ENCODE measurements at places on chromosomes 1 and 21.

DNA sequence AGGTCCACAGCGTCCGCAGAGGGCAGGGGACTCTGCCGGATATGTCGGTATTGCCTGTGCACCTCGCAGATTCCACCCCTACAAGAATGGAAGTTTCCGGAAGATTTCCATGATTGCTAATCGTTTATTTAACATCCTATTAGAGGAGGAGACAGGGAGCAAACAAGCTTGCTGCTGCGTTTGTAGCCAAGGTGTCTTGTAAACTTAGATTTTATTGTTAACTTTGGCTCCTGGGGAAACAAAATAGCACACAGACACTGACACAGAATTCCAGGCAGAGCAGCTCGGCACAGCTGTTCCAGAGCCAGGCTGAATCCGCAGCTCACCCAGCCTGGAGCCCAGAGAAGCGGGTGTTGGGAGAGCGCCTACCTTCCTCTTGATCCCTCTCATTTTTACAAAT lies 75.7 kb downstream of the AJAP1 start:
- DNase-seq = no peak

DNA sequence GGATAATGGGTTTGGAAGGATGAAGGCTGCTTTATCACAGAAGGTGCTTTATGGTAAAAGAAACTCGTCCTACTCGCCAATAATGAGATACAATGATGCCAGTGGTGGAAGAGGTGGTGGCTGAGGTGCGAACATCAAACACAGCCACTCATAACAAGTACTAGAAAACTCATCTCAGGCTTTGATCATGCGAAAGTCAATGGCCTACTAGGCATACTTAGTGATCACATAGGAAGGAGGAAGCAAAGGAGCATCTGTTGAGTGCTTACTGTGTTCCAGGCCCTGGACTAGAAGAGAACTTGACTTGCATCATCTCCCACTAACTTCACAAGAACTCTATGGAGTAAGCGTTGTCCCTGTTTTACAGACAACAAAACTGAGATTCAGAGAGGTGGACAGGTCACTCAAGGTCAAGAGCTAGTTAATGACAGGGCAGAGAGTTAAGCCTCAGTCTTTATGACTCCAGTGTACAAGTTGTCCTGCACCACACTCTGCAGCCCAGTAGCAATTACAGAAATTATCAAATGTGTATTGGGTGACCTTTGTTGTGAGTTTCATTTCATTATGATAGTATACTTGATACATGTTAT lies 33.6 kb downstream of the RUNX1 start:
- no peak for DNase-seq

DNA sequence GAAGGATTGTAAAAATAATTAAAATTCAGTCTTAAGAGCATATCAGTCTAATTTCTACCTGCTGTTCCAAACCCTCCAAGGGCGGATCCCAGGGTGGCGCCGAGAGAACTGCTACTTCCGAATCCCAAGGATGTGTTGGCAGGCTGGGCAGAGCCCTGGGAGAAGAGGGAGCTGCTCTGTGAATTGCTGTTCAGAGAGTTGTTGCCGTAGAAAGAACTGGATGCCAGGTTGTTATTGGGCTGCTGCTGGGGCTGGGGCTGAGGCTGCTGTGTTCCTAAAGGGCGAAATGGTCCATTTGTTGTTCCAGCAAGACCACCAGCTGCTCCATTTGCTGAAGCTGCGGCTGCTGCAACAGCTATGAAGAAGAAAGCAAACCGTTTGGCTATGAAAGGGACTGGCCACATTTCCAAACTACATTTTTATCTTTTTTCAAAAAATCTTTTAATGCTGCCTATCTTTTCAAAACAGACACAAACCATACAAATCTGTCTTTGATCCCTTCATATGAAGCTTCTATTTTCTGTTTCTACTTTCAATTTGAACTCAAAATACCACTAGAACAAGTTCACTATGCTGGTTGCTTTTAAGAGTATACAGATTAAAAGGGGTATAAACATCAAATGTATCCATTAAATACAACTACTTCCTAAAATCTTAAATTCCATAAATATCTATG lies 57.5 kb upstream of the SDC3 start:
- no peak for DNase-seq

GRCh38 chr1:56095696-56096665 lies 483.4 kb downstream of the PLPP3 start:
- peak; percentile 95 for DNase-seq

- no peak for DNase-seq
Observed at GRCh38 chr1:207067185-207067584, 14.1 kb downstream of the PFKFB2 start.

GRCh38 chr1:29590583-29591565 lies 354.6 kb downstream of the PTPRU start:
- no peak for DNase-seq
